ENCODE measurements at places on chromosomes 1 and 21. TPM values are rescaled to one million over a fixed set of nuclear protein-coding genes. Genes with fewer than 3 reads are reported as not detected.

DNA sequence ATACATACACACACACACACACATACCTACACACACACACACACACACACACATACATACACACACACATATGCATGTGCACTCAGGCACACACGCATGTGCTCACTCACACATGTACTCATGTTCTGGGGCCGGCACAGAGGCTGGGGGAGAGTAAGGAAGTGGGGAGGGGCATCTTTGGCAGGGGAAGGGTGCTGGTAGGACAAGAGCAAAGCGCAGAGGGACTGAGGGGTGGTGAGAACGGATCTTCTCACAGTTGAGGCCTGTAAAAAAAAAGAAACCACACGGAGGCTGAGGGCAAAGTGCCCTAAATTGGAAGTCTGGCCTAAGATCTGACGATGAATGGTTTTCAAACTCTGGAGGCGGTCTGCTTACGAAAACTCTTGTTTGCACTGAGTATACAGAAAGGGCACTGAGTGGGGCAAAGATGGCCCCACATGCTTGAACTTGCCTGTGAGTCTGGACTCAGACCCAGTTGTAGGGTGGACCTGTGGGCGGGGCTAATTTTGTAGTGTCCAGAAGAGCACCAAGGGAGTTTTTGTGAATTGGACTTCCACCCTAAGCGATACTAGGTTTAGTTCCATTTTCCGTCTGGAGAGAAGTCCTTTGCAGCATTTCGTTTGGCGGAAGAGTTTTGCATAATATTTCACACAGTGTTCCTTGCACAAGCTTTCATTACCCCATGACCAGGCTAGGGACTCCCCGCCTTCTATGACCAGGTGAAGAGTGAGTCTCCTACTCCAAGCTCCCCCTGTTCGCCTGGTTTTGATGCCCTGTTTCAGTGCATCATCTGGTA is 79.3 kb upstream of the LYST start:
- no peak overlapping the region for H3K4me3 ChIP-seq
- no peaks in the 10 kb centered on the region for H3K36me3 ChIP-seq
- H3K4me1 ChIP-seq, result no peaks in the 10 kb centered on the region
- no peak for DNase-seq

Gene FLG2
- not detected for total RNA-seq

DNA sequence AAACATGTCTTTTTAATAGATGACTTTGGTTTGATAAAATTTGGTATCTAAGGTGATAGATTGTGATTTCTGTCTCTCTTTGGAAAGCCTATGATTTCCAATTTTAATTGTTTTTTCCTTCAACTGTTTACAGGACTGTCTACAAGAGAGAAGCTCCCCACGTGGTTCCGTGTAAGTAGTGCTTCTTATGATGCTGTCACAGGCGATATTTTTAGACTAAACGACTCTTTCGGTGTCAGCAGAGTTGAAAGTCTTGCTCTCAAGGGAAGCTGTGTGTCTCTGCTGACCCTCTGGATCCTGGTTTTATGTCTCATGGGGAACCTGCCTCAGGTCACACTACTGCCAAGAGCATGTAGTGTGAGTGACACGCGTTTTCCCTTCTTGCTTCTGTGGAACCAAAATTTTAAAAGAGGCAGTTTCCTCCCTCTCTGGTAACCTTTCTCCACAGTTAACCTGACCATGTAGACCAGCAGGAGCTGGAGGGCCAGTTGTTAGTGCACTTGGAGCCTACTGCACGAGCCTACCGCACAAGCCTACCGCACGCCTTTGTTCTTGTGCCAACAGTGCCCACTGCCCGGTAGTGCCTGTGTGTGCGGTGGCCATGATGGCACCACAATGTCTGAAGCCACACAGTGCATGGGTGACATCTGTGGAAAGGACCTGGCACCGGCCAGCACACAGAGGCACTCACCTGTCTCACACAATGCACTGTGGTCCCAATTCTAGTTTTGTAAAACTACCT is 91.9 kb downstream of the PCBP3 start:
- peaks cover 8% of the 10 kb centered on the region for H3K36me3 ChIP-seq
- peaks cover 6% of the 10 kb centered on the region for H3K27me3 ChIP-seq
- peaks cover 11% of the 10 kb centered on the region for H3K4me1 ChIP-seq
- H3K4me3 ChIP-seq, result no peak overlapping the region
- no peak for DNase-seq

DNA sequence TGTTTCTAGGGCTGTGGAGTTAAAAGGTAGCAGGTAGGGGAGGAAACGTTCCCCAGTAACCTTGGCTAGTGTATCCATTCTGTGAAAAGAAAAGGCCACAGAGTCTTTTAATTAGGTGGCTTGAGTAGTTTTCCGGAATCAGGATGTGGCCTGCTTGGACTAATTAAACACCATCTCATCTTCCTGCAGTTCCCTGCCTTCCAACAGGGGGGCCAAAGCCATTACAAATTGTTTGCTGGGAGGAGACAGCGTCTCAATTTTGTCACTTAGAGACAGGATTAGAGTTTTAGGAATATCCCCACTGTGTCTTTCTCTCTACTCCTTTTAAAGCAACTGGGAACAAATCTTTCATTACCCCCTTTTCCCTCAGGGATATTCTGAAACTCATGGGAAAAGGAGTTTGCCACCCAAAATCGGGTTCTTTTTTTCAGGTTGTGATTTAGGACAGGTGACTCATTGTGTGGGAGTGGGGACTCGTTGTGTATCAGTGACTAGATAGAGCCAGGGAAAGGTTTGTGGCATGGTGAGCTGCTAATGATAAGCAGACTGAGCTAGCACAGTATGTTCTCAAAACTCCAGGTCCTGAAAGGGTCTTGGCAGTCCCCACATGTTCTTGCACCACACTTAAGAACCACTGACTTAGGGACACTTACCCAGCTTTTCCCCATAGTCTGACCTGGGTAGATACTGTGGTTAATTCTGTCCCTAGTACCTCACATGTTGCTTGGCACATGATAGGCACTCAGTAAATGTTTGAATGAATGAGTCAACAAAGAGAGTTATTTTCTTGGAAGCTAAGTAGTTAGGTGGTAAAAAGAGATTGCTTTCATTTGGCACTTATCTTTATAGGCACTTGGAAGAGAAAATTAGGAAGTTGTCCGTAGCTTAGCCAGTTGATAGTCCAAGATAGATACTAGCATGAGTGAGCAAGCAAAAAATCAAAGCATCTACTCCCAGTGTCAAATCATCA is 22.5 kb downstream of the INTS3 start:
- H3K27me3 ChIP-seq, result no peaks in the 10 kb centered on the region
- no peak for DNase-seq
- peaks cover 3% of the 10 kb centered on the region for H3K4me1 ChIP-seq
- peaks cover 7% of the 10 kb centered on the region for H3K36me3 ChIP-seq
- H3K27ac ChIP-seq, result no peak overlapping the region

DNA sequence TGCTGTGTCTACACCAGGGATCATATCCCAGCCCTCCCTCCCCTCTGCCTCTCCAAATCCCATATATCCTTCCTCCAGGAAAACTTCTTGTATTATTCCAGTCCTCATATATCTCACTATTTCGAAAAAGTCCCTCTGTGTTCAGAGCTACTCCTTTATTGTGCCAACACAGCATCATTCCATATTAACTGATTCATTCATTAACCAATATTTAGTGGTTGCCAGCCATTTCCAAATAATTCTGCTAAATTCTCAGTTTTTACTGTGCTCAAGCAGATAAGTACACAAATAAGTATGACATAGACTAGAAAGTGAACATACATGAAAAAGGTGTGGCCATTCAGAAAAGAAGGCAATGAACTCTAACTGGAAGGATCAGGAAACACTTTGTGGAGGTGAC is 241.6 kb upstream of the DUSP10 start:
- DNase-seq, result no peak

- H3K4me1 ChIP-seq, result peaks cover 26% of the 10 kb centered on the region
- H3K4me3 ChIP-seq, result no peak overlapping the region
- no peak overlapping the region for H3K27ac ChIP-seq
- peaks cover 14% of the 10 kb centered on the region for H3K27me3 ChIP-seq
- DNase-seq, result no peak
Measured at GRCh38 chr1:17849216-17849615, 94.1 kb downstream of the ACTL8 start.

- H3K36me3 ChIP-seq, result no peaks in the 10 kb centered on the region
- DNase-seq, result no peak
- H3K27ac ChIP-seq, result no peak overlapping the region
- peaks cover 11% of the 10 kb centered on the region for H3K4me1 ChIP-seq
Measured at GRCh38 chr1:109634292-109634691, 14.7 kb downstream of the AMPD2 start.

GRCh38 chr1:47738560-47739182 is 258.5 kb downstream of the TRABD2B start:
- no peak overlapping the region for H3K4me3 ChIP-seq
- DNase-seq, result peak; percentile 77
- no peaks in the 10 kb centered on the region for H3K27me3 ChIP-seq
- no peak overlapping the region for H3K27ac ChIP-seq

DNA sequence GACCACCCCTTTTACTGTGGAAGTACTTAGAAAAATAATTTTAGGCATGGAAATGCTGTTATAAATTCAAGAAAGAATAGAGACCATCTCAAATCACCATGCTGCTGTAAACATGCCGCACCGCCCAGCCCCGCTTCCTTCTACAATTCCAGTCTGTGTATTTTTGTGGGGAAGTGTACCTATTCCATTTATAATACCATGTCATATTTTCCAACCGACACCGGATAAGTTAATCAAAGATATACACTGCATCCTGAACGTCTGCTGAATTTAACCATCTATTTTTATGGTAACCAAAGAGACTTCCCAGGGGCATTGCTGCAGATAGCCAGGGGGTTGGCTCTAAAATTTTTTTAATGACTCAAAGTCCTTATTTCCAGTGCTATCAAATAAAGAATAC is 16.0 kb downstream of the CCN1 start:
- no peaks in the 10 kb centered on the region for H3K27me3 ChIP-seq
- H3K27ac ChIP-seq, result no peak overlapping the region
- no peak overlapping the region for H3K4me3 ChIP-seq
- DNase-seq, result no peak
- H3K36me3 ChIP-seq, result no peaks in the 10 kb centered on the region

Gene PRKAA2
- total RNA-seq, result 1.3 TPM

DNA sequence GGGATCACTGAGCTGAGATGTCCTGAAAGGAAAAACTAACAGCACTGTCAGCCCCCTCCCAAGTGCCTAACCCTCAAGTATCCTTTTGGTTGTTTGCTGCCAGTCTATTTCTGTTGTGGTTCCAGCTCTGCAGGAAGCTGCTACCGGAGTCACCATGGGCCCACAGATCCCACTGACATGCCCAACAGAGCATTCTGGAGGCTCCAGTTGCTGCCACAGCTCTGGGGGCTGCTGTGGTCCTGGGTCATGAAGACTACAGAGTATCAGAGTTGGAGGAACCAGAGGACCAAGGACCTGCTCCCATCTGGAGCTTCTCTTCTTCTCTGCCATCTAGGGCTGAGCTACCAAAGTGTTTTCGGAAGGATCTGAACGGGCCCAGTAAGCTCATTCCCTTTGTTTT is 910 bp downstream of the LCE3A start:
- H3K27ac ChIP-seq, result no peak overlapping the region
- peaks cover 6% of the 10 kb centered on the region for H3K27me3 ChIP-seq
- peaks cover 12% of the 10 kb centered on the region for H3K36me3 ChIP-seq
- H3K4me1 ChIP-seq, result no peaks in the 10 kb centered on the region
- DNase-seq, result no peak
- no peak overlapping the region for H3K4me3 ChIP-seq

- H3K36me3 ChIP-seq, result peaks cover 13% of the 10 kb centered on the region
- no peak overlapping the region for H3K4me3 ChIP-seq
- H3K27me3 ChIP-seq, result no peaks in the 10 kb centered on the region
- DNase-seq, result no peak
- H3K27ac ChIP-seq, result no peak overlapping the region
Measured at GRCh38 chr1:169288011-169288414, 79.6 kb downstream of the NME7 start.

Gene LINGO4
- not detected for total RNA-seq

DNA sequence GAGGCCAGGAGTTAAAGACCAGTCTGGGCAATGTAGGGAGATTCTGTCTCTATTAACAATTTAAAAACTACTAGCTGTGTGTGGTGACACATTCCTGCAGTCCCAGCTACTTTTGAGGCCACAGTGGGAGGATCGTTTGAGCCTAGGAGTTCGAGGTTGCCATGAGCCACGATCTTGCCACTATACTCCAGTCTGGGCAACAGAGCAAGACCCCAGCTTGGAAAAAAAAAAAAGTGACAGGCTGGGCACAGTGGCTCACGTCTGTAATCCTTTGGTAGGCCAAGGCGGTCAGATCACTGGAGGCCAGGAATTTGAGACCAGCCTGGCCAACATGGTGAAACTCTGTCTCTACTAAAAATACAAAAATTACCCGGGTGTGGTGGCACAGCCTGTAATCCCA is 26.8 kb downstream of the HP1BP3 start:
- H3K27ac ChIP-seq, result no peak overlapping the region
- H3K27me3 ChIP-seq, result no peaks in the 10 kb centered on the region

DNA sequence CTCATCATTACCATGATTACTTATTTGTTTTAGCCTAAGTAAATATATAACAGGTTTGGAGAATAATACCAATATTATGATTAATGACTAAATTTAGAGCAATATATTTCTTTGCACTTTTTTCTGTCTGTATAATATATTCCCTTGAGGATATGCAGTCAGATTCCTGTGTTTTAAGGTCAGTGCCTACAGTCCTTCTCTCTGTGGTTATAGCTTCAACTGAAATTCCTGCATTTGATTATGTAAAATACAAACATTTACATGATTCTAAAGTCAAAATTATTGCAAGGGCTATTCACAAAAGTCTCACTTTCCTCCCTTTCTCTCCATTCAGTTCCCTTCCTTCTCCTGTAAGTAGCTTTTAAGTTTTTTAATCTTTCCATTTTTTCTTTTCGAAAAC is 142.9 kb upstream of the COL6A1 start:
- peaks cover 10% of the 10 kb centered on the region for H3K4me1 ChIP-seq
- peaks cover 12% of the 10 kb centered on the region for H3K36me3 ChIP-seq
- no peak overlapping the region for H3K4me3 ChIP-seq

Gene KRTAP21-2
- not detected for total RNA-seq

- no peak overlapping the region for H3K27ac ChIP-seq
- DNase-seq, result no peak
- H3K4me1 ChIP-seq, result peaks cover 5% of the 10 kb centered on the region
- peaks cover 2% of the 10 kb centered on the region for H3K27me3 ChIP-seq
- H3K4me3 ChIP-seq, result no peak overlapping the region
- H3K36me3 ChIP-seq, result peaks cover 12% of the 10 kb centered on the region
Measured at GRCh38 chr1:48767975-48768510, 8.6 kb downstream of the BEND5 start.

DNA sequence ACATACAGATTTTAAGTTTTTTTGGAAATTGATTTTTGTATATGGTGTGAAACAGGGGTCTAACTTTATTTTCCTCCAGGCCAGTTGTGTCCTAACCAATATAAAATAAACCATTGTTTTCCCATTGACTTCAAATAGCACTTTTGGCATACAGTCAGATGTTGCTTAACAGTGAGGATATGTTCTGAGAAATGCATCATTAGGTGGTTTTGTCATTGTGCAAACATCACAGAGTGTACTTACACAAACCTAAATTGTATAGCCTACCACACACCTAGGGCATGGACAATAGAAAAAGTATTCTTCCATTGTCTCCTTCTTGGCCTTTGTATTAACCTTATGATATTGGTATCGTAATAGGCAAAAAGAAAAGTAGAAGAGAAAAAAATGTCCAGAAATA is 37.4 kb upstream of the DISP1 start:
- no peaks in the 10 kb centered on the region for H3K27me3 ChIP-seq
- H3K27ac ChIP-seq, result no peak overlapping the region
- H3K36me3 ChIP-seq, result no peaks in the 10 kb centered on the region
- no peak for DNase-seq
- no peak overlapping the region for H3K4me3 ChIP-seq

Gene HAO2
- total RNA-seq, result not detected

All from glutamatergic neuron (in vitro differentiated cells).